Activated CD4-positive, CD25-positive, alpha-beta regulatory T cell (primary cell): ENCODE measurements at places on chromosomes 5 and 9.

DNA sequence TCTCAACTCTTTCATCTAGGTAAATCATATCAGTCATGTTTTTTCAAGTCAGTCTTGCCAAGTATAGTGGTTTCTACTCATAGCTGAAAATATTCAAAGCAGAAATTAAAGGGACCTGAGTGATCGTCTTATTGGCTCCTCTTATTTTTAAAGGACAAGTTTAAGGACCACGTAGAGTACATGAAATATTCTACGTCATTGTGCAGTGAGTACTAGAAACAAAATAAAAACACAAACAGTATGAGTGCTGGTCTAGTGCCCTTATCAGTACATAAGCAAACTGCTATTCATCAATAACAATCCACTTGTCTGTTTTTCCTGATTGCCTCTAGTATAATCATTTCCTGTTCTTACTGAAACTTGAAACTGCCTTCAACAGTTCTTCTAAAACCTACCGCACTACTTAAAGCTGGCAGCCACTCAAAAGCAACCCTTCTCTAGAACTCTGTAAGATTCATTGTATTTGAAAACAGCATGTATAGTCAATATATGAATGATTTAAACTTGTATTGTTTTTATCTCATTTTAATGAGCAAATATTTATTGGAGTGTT is 853.7 kb downstream of the TAF11L14 start:
- no peak for DNase-seq

DNA sequence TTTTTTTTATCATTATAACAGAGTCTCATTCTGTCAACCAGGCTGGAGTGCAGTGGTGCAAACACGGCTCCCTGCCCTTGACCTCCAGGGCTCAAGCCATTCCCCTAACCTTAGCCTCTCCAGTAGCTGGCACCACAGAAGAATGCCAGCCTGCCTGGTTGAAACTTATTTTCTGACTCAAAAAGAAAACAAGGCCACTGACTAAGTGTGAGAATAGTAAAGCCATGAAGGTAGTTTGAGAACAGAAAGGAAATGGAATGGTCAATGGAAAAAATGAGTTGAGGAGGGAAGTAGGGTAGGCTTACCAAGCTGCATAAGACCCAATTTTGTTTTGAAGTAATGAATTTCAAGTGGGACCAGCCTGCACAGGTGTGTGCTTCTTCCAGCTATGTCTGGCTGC is 82.8 kb upstream of the RORB start:
- DNase-seq: no peak

GRCh38 chr5:79193643-79194042 is 42.3 kb upstream of the JMY start:
- no peak for DNase-seq

GRCh38 chr5:34517249-34517648 is 138.9 kb upstream of the RAI14 start:
- no peak for DNase-seq

GRCh38 chr5:171367424-171368370 is 20.0 kb upstream of the NPM1 start:
- no peak for DNase-seq

DNA sequence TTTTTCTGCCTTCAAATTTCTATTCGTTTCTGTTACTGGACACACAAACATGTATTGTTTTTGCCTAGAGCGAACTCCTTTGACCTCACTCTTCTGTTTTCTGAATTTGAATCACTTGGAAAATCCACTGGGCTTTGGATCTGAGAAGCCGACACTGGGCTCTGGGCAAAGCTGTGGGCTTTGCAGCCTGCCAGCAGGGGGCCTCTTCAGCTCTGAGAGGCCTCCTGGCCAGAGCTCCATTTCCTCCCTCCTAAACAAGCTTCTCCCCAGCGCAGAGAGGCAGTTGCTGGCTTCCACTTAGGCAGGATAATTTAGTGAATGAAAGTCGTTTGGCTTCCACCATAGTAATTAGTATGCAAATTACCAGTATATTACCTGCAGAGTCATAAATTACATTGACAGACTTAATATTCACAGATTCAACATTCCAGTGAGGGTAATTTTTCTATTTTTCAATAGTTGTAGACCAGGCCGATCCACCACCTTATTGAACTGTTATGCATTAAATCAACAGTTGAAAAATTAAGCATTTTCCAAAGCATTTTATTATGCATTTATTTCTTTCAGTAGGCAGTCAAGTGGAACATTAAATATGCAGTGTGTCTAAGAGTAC is 104.0 kb upstream of the ZNF366 start:
- no peak for DNase-seq

GRCh38 chr5:73644385-73644963 is 18.5 kb downstream of the ARHGEF28 start:
- DNase-seq: no peak

DNA sequence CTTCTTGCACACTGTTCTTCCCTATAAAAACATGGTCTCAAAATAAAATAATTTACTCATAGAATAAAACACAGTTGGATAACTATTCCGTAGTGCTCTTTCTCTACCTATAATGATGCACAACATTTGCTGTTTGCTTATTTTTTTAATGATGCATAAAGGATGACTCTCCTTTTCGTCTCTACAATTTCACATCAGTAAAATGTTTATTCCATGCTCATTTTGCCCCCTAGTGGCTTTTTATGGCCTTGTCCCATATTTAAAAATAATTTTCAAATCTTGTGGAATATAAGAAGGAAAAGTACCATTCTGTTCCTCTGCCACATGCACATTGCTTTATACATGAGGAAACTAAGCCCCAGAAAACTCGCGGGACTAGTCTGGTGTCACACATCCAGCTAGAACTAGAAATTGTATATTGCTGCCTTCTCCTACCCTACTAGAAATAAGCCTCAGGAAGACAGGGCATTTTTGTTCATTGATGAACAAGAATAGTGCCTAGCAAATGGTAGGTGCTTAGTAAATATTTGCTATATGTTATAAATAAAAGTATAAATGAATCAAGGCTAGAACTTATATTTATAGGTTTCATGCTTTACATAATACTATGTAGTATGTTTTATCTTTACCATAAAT is 12.7 kb downstream of the KCTD16 start:
- no peak for DNase-seq

- DNase-seq: no peak
Observed at GRCh38 chr5:76155536-76155935, 72.4 kb downstream of the SV2C start.

- DNase-seq: peak; percentile 75
Observed at GRCh38 chr5:132473019-132473531, 17.5 kb downstream of the IRF1 start.

GRCh38 chr5:28408186-28408585 is 1369.8 kb upstream of the CDH9 start:
- no peak for DNase-seq
